G401 (cell line): ENCODE measurements at places on chromosomes 7 and 10.

GRCh38 chr7:106126170-106126938 is 14.2 kb upstream of the SYPL1 start:
- DNase-seq: no peak

DNA sequence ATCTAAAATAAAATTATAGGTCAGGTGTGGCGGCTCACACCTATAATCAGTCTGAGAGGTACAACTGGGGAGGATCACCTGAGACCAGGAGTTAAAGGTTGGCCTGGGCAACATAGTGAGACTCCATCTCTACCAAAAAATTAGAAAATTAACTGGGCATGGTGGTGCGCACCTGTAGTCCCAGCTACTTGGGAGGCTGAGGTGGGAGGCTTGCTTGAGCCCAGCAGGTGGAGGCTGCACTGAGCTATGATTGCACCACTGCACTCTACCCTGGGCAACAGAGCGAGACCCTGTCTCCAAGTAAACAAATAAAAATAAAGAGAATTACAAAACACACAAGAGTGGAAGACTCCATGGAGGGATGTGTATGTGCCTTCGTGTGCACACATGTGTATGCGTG is 171.5 kb downstream of the PARD3 start:
- no peak for DNase-seq

GRCh38 chr7:45920502-45921380 is at the start of gene IGFBP3:
Gene IGFBP3 (minus strand): TSS chr7:45921272. CDS start chr7:45921140, 132 bp downstream.
- no peak for DNase-seq

DNA sequence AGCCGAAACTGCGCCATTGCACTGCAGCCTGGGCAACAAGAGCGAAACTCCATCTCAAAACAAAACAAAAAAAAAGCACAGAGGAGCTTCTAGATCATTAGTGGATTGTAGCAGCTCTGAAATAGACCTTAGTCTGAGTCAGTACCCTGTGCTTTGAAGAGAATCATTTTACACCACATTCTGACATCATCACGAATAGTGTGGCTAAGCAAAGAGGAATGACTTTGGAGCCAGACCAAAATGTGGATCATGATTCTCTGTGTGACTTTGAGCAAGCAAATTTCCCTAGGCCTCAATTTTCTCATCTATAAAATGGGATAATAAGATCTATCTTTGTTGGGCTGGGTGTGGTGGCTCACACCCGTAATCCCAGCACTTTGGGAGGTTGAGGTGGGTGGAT is 618.9 kb downstream of the CALN1 start:
- no peak for DNase-seq
